Esophagus muscularis mucosa (tissue), 4 donors: ENCODE measurements at places on chromosomes 13 and 19. TPM values are rescaled to one million over a fixed set of nuclear protein-coding genes. Genes with fewer than 3 reads are reported as not detected.

- H3K4me3 ChIP-seq, result no peak overlapping the region
- H3K27me3 ChIP-seq, result peaks cover 4% of the 10 kb centered on the region
- DNase-seq, result no peak
Observed at GRCh38 chr19:1658150-1659083, 6.0 kb upstream of the TCF3 start.

DNA sequence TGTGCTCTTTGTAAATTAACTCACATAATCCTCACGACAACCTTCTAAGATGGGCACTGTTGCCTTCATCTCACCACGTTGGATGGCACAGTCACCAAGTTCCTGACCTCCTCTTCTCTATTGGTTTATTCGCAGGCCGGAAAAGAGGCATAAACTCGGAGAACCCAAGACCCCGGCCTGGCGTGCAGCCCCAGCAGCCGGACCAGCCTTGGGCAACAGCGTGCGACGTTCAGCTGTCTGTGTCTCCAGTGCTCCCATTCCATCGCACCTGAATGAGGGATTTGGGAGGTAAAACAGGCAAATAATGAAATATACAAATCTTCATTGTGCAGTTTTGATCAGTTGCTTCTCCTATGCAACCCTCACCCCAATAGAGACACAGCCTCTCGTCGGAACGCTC, 34.5 kb upstream of the GAS6 start:
- no peak overlapping the region for H3K27ac ChIP-seq
- H3K36me3 ChIP-seq, result no peaks in the 10 kb centered on the region
- H3K4me1 ChIP-seq, result peaks cover 44% of the 10 kb centered on the region

GRCh38 chr13:44549476-44549875, 26.7 kb downstream of the TSC22D1 start:
- H3K27me3 ChIP-seq, result no peaks in the 10 kb centered on the region
- no peaks in the 10 kb centered on the region for H3K4me1 ChIP-seq
- H3K27ac ChIP-seq, result no peak overlapping the region
- DNase-seq, result no peak

DNA sequence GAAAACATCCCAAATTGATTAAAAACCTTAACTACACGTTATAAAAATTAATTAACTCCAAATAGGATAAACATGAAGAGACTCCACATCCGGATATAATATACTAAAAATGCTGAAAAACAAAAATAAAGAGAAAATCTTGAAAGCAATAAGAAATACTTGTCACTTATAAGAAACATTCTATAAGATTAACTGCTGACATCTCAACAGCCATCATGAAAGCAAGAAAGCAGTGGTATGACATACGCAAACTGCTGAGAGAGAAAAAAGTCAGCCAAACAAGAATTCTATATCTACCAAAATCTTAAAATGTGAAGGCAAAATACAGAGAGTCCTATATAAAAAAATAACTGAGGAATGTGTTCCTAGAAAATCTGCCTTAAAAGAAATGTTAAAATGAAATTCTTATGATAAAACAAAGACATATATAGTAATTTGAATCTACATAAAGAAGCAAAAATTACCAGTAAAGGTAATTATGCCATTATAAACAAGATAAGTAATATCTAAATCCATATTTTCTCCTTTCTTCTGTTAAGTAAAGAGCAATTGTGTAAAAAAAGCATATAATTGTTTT, 1851.1 kb downstream of the PCDH9 start:
- DNase-seq, result no peak
- H3K36me3 ChIP-seq, result no peaks in the 10 kb centered on the region

- no peaks in the 10 kb centered on the region for H3K36me3 ChIP-seq
- DNase-seq, result no peak
- H3K4me1 ChIP-seq, result no peaks in the 10 kb centered on the region
- H3K4me3 ChIP-seq, result no peak overlapping the region
Observed at GRCh38 chr13:86725105-86725504, 925.9 kb upstream of the SLITRK6 start.

DNA sequence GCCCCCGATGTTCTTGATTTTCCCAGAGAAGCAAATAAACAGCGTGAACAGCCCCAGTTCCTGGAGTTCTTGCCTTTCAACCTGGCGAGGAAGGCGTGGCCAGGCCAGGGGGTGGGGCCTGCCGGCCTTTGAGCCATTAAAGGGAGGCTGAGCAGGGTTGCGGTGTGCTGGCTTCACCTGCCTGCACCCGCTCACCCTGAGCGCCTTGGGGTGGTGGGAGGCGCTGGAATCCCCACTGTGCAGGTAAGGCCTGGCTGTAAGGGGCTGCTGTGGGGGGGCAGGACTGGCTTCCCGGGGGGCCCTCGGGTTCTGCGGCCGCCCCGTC, 2.7 kb upstream of the MISP start:
- no peaks in the 10 kb centered on the region for H3K27me3 ChIP-seq
- no peak for DNase-seq
- no peak overlapping the region for H3K4me3 ChIP-seq
- H3K27ac ChIP-seq, result no peak overlapping the region
- peaks cover 4% of the 10 kb centered on the region for H3K4me1 ChIP-seq

DNA sequence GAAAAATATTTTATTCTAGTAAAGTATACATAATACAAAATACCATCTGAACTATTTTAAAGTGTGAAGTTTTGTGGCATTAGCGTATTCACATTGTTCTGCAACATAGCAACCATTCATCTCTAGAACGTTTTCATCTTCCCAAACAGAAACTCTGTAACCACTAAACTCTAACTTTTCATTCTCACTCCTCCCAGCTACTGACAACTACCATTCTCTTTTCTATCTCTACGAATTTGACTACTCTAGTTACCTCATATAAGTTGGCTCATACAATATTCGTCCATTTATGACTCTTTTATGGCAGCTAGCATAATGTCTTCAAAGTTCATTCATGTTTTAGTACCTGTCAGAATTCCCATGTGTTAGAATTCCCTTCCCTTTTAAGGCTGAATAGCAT, 150.5 kb upstream of the MIR17HG start:
- H3K27me3 ChIP-seq, result no peaks in the 10 kb centered on the region
- H3K36me3 ChIP-seq, result no peaks in the 10 kb centered on the region
- H3K27ac ChIP-seq, result no peak overlapping the region
- H3K4me3 ChIP-seq, result no peak overlapping the region
- H3K4me1 ChIP-seq, result no peaks in the 10 kb centered on the region

GRCh38 chr13:27408074-27408473, 16.3 kb upstream of the GTF3A start:
- H3K36me3 ChIP-seq, result no peaks in the 10 kb centered on the region
- no peaks in the 10 kb centered on the region for H3K27me3 ChIP-seq
- H3K4me3 ChIP-seq, result no peak overlapping the region

GRCh38 chr19:10784257-10784656, 51.8 kb downstream of the TMED1 start:
- peaks cover 98% of the 10 kb centered on the region for H3K36me3 ChIP-seq
- H3K27ac ChIP-seq, result no peak overlapping the region
- H3K27me3 ChIP-seq, result no peaks in the 10 kb centered on the region
- H3K4me1 ChIP-seq, result peaks cover 17% of the 10 kb centered on the region

GRCh38 chr13:36344173-36344572, 2.0 kb downstream of the SPART start:
- H3K4me1 ChIP-seq, result peaks cover 65% of the 10 kb centered on the region
- H3K4me3 ChIP-seq, result peak overlapping the region; percentile 85
- H3K27ac ChIP-seq, result peak overlapping the region; percentile 99
- DNase-seq, result no peak
- H3K36me3 ChIP-seq, result no peaks in the 10 kb centered on the region

DNA sequence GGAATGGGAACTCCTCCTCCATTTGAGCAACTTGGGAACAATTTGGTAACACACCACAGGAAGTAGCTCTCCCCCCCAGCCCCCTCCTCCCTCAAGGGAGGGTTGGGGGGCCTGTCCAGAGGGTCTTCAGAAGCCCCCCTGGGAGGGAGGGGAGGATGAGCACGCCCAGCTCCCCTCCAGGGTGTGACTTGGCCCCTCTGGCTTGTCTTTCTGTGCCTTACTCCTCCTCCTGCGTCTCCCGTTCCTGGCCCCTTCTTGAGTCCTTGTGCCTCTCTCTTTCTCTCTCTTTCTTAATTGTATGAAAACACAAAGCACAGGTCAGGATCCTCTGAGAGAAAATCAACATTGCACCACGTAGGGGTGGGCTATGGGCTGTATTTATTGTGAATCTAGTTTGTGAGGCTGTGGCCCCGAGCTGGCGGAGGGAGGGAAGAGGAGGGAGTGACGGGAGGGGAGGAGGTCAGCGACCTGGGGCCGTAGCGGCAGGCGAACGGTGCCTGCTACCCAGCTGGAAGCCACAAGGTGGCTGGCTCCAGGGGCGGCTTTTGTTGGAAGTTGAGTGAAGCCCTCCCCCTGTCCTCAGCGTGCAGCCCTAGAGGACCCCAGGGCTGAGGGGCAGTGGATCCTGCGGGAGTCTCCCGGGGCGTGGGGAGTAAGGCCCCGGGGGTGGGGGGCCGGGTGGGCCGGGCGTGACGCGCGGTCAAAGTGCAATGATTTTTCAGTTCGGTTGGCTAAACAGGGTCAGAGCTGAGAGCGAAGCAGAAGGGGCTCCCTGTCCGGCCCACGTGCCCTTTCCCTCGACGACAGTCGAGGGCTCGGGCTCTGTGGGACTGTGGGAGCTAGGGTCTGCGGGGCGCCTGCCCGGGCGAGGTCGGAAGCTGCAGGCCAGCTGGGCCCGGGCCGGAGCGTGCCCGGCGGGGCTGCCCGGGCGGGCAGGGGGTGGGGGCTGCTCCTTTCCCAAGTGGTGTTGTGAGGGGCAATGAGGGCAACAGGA, 6.4 kb downstream of the LYL1 start:
- peak overlapping the region; percentile 85 for H3K27ac ChIP-seq
- H3K27me3 ChIP-seq, result no peaks in the 10 kb centered on the region
- peak overlapping the region; percentile 32 for H3K4me3 ChIP-seq
- H3K4me1 ChIP-seq, result peaks cover 95% of the 10 kb centered on the region

DNA sequence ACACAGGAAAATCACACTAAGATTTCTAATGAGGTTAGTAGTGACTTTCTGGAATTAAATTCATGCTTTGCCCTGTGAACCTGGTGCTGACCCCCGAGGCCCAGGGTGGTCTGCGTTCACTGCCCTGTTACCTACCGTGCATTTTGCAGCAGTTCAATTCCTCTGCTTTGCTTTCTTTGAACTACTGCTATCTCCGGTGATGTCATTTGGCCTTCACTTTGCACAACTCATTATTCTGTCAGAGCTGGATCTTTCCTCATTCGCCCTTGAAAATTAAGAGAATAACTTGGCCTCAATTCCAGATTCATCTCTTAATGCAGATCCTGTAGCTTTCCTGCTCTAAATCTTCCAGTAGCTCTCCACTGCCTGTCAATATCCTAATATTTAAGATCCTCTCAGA, 8.8 kb upstream of the LRRC63 start:
- H3K27me3 ChIP-seq, result no peaks in the 10 kb centered on the region
- no peak for DNase-seq
- no peak overlapping the region for H3K4me3 ChIP-seq
- no peak overlapping the region for H3K27ac ChIP-seq
- no peaks in the 10 kb centered on the region for H3K36me3 ChIP-seq

DNA sequence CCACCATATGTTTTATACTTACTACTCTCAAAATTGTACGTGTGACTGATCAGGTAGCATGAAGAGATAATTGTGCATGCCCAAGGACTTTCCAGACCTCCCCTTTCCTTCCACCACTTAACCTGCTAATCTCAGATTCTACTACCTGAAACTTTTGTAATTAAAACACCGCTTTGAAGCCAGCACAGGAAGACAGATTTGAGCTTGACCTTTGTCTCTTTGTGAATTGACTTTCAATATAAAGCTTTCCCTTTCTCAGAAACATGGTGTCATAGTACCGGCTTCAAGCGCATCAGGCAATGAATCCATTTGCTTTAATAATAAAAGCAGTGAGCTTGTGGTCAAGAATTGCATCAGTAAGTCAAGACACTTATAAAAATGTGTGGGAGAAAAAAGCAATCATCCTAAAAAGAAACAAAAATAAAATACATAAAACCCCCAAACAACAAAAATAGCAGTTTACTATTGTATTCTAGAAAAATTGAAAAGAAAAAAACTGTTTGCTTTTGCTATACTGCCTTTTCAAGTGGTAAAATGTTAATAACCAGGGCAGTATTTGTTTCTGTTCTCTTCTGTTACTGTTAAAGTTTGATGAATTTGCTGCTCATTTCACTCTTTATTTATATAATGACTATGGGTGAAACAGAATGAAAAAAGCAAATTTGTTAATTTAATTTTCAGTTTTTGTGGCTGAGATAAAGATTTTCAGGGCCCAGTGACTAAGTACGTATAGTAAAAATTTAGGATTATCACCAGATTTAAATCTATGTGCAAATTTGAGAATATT, 2075.3 kb downstream of the PCDH9 start:
- no peak overlapping the region for H3K27ac ChIP-seq
- H3K36me3 ChIP-seq, result no peaks in the 10 kb centered on the region
- no peak for DNase-seq
- H3K4me1 ChIP-seq, result no peaks in the 10 kb centered on the region
- no peak overlapping the region for H3K4me3 ChIP-seq

DNA sequence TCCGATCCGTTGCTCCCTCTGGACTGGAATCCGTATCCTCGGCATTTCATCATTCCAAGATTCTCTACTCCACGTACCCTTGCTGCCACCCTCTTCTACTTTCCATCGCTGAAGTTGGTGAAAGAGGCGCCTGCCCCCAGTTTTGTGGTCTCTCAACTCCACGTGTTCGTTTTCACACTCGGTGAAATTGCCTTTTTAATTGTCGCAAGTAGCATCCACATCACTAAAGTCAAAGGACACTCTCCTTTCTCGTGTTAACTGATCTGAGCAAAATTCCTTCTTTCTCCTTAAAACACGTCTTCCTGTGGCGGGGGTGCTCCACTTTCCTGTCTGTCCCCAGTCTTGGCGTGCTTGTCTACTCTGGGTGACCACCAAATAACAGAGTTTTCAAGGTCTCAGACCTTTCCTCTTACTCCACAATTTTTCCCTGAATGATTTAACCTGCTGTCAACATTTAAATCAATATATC, 1.1 kb upstream of the TMTC4 start:
- H3K4me1 ChIP-seq, result peaks cover 21% of the 10 kb centered on the region
- H3K27me3 ChIP-seq, result no peaks in the 10 kb centered on the region
- peak overlapping the region; percentile 91 for H3K27ac ChIP-seq
- peak overlapping the region; percentile 98 for H3K4me3 ChIP-seq

DNA sequence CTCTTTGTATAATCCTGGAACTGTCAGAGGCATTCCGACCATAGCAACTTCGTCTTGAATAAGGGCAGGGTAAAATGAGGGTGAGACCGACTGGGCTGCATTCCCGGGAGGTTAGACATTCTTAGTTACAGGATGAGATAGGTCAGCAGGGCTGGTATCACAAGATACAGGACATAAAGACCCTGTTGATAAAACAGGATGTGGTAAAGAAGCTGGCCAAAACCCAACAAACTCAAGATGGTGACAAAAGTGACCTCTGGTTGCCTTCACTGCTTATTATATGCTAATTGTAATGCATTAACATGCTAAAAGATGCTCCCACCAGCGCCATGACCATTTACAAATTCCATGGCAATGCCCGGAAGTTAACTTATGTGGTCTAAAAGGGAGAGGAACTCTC, 27.7 kb upstream of the MBNL2 start:
- H3K27me3 ChIP-seq, result no peaks in the 10 kb centered on the region
- H3K4me3 ChIP-seq, result no peak overlapping the region
- no peak for DNase-seq
- H3K27ac ChIP-seq, result no peak overlapping the region
- no peaks in the 10 kb centered on the region for H3K4me1 ChIP-seq

GRCh38 chr13:89066868-89067466, 1395.8 kb downstream of the SLITRK5 start:
- no peak overlapping the region for H3K27ac ChIP-seq
- H3K4me3 ChIP-seq, result no peak overlapping the region
- no peak for DNase-seq
- H3K4me1 ChIP-seq, result no peaks in the 10 kb centered on the region

Gene LYPD5
- total RNA-seq, result 8.6 TPM

Gene CACNG6
- not detected for total RNA-seq

Gene LILRB3
- total RNA-seq, result 9.1 TPM

Gene SLC17A7
- total RNA-seq, result 0.83 TPM

Gene FCAR
- total RNA-seq, result 0.29 TPM

Gene ZNF77
- 2.9 TPM for total RNA-seq

Gene DCT
- total RNA-seq, result 0.17 TPM

Gene CBY2
- not detected for total RNA-seq

Gene FCER2
- total RNA-seq, result 0.29 TPM

Gene NTF4
- not detected for total RNA-seq

Gene SELENOW
- total RNA-seq, result 1,408 TPM
